MCF 10A (cell line): ENCODE measurements at places on chromosomes 11 and 22.

DNA sequence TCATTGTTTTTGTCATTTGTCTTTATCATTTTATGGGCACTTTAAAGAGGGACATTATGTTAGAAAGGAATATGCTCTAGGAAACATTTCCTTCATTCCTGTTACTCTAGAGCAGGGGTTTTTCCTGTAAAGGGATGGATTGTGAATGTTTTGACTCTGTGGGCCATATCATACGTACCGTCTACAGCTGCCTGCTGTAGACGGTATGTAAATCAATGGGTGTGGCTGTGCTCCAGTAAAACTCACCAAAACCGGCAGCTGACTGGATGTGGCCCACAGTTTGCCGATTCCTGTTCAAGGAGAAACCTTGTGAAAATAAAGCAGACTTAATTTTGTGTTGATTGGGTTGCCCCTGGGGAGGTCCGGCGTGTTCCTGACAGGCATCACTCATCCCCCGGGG is 7.3 kb downstream of the IGHMBP2 start:
- no peak for DNase-seq

DNA sequence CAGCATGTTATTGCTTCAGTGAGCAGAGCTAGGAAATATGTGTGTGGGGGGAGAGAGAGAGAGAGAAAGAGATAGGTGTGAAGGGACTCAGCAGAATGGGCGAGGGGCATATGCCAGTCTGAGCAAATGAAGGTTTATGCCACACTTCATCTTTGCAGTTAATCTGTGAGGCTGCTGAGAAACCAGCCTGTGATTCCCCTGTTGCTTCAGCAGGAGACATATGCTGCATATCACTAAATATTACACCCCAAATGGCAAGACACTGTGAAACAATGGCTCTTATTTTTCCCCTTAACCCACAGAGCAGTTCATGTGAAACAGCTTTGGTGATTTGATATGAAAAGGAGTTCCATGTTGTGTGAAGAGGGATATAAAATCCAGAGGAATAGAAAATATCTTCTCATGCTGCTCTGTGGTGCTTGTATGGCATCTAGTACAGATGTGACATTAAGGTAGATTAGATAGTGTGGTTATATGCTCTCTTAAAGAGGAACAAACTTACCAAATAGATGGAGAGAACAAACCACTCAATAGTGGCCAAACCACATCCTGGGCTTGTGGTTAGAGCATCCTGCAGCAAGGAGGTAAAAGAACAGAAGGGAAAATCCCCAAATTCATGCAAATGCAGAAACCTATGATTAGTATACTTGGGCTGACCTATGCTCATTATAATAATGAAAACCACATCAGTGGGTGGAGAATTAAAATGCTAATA is 864.2 kb downstream of the FAM181B start:
- DNase-seq: no peak

DNA sequence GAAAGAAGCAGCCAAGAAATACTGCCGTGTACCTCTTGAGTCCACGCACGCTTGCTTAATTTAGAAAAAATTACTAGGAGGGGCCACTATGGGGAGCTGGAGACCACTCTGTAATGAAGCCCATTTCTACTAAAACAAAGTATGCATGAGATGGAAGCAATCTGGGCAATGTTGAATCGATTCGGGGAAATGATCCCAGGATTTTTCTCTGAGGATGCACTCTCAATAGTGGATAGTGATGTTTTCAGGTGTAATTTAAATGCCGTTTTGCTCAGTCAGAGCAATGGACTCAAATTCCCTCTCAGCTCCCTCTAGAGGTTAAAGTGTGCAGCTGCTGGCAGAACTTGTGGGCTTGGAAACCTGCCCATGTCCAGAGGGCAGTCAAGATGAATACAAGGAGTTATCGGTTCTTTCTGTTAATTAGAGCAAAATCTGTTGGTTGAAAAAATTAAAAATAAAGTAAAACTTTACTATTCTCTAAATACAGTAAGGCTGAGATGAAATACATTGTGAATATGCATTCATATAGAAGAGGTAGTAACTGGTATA is 64.1 kb downstream of the ME3 start:
- peak; percentile 82 for DNase-seq

DNA sequence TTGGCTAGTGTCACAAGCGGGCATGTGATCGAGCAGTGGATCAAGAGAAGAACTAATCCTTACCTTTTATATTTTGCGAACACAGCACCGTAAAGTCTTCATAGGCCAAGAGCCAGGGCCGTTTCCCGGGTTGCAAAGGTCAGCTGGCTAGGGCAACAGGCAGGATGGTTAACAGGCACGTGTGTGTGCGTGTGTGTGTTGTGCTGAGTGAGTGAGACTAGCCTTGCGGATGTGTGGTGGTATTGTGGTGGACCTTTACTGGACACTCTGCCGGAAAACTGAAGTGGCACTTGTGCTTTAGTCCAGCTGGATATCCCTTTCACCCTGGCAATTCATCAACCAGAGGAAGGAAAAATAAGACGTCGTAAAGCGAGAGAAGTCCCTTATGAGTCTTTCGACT is 176.7 kb downstream of the BCR start:
- no peak for DNase-seq

DNA sequence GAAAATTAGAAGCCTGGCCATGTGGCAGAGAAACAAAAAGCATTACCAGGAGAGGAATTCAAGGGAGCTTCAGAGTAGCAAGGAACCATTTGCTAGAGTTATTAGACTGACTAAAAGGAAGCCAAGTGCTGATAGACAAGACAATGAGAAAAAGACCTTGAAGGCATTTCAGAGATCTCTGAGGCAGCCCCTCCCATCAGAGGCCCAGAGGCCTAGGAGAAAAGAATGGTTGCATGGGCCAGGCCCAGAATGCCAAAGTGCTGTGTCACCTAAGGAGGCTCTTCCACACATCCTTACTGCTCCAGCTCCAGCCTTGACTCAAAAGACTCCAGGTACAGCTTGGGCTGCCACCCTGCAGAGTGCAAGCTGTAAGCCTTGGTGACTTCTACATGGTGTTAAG is 61.8 kb upstream of the POU2AF2 start:
- DNase-seq: peak; percentile 17

- no peak for DNase-seq
These were observed 90.4 kb upstream of the RASSF10 start for GRCh38 chr11:12918667-12919066.

DNA sequence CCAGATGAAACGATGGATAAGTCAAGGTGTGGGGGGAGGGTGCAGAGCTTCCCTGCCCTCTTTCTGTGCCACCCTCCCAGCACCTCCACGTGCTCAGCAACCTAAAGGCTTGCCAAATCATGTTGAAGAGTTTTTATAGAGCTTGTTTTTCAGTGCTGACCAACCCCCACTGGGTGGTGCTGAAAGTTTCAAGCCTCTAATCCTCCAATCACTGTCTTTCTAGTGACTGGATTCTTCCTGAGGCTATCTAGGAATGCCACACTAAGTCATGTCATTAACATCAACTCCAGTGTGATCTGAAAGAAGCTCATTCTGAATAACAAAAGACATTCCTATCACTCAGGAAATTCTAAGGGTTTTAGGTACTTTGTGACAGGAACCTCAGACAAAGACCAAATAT is 382.6 kb downstream of the DYNC2H1 start:
- no peak for DNase-seq

GRCh38 chr11:57402188-57403002 is 11.9 kb upstream of the PRG2 start:
- peak; percentile 27 for DNase-seq

DNA sequence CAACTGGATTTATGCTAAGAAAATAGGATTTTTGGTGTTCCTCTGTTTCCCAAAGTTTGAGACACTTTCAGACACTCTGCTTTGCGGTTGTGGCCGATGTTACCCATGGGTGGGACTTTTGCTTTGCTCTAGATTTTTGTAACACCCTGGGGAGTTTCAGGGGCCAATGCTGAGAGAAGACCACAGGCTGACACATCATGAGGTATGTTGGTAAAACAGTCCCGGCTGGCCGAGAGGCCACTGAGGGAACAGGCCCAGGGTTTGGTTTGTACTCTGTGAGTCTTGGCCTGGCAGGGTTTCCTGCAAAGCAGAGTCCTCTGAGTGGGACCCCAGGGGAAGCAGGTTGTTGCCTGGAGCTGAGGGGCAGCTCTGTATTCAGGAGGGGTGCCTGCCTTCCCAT is 78.5 kb upstream of the PITPNB start:
- no peak for DNase-seq

DNA sequence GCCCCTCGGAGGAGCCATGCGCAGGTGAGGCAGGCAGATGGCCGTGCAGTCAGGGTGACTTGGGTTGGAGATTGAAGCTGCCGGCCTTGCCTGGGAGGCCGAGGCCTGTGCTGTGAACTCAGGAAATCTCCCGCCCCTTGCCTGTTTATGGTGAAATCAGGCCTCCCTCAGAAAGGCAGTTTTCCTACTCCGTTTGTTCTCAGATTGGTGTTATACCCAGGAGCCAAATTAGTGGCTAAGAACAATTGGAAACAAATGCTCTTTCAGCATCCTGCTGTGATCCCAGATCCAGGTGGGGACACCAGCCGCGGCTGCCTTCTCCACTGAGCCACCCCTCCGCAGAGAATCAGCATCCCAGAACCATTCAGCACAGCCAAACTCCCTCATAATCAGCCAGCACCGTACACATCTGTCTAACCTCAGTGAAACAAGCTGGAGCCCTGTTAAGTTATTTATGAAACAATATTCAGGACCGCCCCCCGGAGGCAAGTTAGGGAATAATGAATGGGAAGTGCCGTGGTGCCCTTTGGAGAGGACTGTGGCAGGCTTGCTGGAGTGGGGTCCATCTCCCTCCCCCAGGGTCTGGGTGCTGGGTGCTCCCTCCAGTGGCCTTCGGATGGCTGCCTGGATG is 60.0 kb downstream of the PKNOX2 start:
- DNase-seq: peak; percentile 43

DNA sequence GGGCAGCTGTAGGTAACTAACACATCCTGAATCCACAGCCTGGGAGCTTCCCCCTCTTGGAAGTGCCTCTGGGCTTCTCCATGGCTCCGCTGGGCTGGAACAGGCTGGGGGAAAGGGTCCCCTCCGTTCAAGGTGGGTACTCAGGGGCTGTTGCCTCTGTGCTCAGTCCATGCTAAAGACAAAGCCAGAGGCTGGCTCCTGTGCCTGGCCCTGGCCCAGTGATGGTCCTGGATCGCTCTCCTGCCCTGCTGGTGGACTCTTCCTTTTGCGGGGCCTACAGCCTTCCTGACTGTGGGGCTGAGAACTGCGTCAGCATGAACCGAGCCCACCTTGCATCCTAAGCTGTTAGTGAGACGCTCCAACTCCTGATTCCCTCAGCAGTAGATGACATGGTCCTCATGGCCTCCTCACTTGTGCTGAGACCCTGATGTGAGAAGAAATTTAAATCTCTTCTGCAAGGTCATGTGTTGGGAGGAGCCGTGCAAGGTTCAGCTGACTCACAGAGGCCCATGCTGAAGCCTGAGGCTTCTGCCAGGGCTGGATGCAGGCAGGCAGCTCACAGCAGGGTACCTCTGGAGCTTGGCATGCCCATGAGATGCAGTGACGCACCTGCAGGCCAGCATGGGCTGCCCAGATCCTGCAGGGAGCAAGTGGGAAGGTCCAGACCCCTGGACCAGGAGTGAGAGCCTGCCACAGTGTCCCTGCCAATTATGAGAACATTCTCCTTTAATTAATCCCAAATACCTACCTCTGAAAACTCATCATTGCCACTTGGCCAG is 1285.5 kb downstream of the TBC1D22A start:
- no peak for DNase-seq

- no peak for DNase-seq
These were observed 67.5 kb downstream of the PLEKHA7 start for GRCh38 chr11:16946477-16947282.

DNA sequence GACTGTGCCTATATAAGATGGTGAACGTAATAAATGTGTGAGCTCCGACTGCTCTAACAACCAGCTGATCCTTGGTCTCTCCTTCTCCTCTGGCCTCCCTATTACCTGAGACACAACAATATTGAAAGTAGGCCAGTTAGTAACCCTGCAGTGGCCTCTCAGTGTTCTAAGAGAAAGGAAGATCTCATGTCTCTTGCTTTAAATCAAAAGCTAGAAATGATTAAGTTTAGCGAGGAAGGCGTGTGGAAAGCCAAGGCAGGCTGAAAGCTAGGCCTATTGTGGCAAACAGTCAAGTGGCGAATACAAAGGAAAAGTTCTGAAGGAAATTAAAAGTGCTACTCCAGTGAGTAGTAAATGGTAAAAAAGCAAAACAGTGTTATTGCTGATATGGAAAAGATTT is 39.5 kb downstream of the HIPK3 start:
- DNase-seq: no peak

GRCh38 chr11:7501251-7501650 is 12.5 kb upstream of the PPFIBP2 start:
- no peak for DNase-seq

GRCh38 chr11:36744375-36745168 is 146.5 kb upstream of the RAG2 start:
- peak; percentile 73 for DNase-seq

DNA sequence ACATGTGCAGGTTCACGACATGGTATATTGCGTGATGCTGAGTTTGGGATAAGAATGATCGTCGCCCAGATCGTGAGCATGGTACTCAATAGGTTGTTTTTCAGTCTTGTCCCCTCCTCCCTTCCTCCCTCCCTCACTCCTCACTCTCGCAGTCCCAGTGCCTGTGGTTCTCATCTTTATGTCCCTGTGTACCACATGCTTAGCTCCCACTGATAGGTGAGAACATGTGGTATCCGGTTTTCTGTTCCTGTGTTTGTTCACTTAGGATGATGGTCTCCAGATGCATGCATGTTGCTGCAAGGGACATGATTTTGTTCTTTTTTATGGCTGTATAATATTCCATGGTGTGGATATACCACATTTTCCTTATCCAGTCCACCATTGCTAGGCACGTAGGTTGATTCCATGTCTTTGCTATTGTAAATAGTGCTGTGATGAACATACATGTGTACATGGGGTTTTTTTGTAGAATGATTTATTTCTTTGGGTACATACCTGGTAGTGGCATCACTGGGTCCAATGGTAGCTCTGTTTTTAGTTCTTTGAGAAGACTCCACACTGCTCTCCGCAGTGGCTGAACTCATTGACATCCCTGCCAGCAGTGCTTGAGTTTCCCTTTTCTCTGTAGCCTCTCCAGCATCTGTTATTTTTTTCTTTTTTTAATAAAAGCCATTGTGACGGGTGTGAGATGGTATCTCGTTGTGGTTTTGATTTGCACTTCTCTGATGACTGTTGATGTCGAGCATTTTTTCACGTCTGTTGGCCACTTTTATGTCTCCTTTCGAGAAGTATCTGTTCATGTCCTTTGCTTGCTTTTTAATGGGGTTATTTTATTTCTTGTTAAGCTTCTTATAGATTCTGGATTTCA is 16.4 kb downstream of the ZBED4 start:
- DNase-seq: no peak

DNA sequence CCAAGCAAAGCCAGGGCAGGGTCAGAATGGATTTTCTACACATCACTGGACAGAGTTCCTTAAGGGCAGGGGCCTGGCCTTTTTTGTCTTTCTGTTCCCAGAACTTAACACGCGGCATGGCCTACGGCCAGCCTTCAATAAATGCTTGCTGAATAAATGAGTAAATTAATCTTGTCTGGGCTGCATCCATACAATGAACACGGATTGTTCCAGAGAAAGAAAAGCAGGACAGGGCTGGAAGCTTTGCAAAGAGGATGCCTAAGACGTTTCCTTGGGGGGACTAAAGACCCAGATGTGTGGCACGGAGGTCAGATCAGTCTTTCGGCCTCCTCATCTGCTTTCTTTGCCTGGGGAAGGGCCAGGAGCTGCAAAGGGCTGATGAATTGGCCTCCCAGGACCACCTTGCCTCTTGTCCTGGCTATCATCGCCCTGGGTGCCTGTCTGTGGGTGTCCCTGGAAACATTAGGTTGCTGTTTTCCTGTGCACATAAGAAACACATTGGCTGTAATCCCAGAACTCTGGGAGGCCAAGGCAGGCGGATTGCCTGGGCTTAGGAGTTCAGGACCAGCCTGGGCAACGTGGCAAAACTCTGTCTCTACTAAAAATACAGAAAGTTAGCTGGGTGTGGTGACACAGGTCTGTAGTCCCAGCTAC is 20.8 kb upstream of the RFPL3 start:
- no peak for DNase-seq
